ENCODE measurements at places on chromosomes 6 and 20.

DNA sequence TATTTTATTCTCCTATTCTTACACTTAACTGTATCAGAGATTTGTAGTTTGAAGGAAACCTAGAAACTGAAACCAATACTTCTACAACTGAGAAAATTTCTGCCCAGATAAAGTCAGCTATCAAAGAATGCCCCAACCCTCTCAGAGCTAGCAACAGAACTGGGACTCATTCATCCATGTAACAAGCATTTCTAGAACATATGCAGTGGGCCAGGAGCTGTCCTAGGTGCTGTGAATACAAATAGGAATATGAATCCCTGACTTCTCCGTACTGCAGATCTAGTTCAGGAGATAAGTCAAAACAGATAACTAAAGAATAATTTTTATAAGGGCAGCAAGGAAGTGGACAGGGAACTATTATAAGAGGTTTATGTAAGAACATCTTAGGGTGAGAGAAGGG lies 654.1 kb upstream of the NOX3 start:
- no peak for DNase-seq

GRCh38 chr6:147071776-147072175 lies 132.4 kb upstream of the STXBP5 start:
- DNase-seq = no peak

GRCh38 chr6:684831-685636 lies 7.9 kb downstream of the EXOC2 start:
- no peak for DNase-seq

DNA sequence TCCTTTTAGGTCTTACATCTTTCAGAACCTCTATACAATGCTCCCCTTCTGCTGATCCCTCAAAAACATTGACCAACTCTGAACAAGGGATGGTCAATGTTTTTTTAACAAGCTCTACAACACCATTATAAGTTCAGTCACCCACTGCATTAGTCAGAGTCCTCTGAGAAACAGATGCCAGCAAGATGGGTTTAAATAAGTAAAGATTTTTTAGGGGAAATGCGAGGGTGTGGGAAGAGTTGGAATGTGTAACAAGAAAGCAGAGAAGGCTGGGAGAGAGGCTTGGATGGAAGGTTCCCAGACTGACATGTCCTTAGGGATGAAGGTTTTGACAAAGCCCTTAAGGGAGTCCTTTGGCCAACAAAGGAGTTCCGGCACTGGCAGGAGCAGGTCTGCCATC lies 478.3 kb downstream of the FRK start:
- DNase-seq = no peak

- DNase-seq = peak; percentile 38
Measured at GRCh38 chr20:37345339-37346235, at the start of gene SRC. Gene SRC, plus strand, starts transcription at chr20:37346140. Its CDS starts 38,014 bp downstream, at chr20:37384154.

- DNase-seq = no peak
Measured at GRCh38 chr6:116015561-116015960, 45.1 kb downstream of the FRK start.

- DNase-seq = no peak
Measured at GRCh38 chr6:150987855-150988464, 122.5 kb downstream of the MTHFD1L start.

- DNase-seq = no peak
Measured at GRCh38 chr20:1893721-1894470, 1.3 kb upstream of the SIRPA start.

DNA sequence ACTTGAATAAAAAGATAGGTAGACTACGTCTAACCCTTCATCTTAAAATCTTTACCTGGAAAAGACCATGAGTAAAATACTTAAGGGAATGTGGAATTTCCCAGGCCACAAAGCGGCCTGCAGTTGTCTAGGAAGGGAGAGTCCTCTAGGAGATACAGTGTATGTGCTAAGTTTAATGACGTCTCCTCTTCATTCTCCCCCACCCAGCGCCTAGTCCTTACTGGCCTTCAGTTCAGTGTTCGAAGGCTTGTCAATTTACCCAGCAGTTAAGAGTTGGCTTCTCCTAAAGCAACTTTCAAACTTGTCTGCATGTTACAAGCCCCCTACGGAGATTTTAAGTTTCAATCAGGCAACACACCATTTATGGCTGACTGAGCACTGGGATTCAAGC lies 35.2 kb downstream of the HFE start:
- DNase-seq = no peak

DNA sequence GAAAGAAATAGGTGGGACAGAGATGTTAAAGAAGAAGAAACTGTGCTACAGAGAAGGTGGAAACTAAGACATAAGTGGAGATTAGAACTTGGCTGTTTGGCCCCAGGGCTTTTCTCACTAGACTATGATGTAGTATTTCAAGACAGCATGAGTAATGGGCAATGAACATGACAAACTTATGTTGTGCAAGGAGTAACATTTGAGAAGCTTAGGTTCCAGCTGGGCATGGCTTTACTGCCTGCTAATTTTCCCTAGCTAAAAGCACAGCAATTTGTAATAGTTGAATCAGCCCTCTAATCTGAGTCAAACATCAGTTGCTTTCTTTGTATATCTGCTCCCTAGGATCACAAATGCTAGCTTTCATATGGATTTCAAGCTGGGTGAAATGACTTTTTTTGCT lies 294.3 kb upstream of the BMP2 start:
- DNase-seq = no peak

GRCh38 chr20:63100926-63101699 lies 94.3 kb upstream of the BHLHE23 start:
- DNase-seq = no peak

GRCh38 chr6:22392711-22393110 lies 95.9 kb upstream of the PRL start:
- no peak for DNase-seq

DNA sequence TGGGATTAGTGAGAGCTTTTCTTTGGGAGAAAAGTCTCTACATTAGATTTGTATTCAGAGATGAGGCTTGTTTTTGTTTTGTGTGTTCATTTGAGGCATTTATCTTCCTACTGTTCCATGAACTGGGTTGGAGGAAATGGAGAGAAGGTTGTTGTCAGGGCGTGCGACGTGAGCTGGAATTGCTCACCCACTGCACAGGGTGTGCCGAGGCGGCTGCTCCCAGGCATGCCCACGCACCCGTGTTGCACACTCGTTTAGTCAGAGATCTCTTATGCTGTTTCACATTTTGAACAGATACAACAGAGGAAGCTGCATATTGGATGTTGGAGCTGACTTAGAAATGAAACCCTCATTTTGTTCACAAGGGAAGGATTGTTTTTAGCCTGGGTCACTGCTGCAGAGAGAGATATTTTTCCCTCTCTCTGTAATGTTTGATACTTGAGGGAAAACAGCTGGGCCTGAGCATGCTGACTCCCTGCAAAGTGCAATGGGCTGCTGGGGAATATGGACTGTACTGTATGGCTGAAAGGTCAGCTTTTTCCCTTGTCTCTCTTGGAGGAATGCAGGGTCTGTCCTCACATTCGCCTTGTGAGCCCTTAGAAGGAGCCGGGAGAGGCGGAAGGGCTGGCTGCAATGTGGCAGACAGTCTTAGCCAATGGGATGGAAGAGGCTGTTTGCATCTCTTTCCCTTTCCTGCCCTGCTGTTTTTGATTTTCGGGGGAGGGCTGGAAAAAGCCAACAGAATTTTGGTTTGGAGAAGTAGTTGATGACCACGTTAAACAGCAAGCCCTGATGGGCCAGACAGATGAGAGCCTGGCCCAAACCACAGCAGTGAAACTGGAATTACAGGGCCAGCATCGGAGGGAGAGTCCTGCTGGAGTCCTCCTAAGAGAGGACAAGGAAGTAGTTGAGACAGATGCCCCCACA lies 170.8 kb downstream of the SASH1 start:
- no peak for DNase-seq

DNA sequence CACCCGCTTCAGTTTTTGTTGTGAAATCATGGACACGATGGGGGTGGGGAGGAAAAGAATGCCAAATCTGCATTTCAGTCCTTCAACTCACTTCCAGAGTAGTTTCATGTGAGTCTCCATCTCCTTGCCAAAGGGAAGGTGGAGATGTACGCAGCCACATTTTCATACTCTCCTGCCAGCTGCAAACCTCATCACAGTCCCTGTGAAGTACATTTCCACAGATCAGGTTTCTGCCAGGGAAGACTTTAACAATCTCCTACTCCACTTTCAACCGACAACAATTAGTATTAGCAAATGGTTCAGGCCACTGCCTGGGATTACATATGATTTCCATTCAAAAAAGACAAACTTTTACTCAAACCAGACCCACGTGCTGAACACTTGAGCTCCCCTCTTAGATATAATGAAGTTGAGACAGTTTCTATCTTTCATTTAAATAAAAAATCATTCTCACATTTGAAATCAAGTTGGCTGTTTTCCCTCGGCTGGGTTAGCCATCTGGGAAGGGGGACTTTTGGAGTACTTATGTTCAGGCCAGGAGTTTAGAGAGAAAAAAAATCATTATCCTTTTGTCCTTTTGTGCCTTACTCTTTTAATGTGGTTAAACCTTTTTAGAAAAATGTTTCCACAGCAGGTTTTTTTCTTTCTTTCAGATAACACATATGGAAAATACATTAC lies 51.0 kb upstream of the CEP162 start:
- DNase-seq = no peak

DNA sequence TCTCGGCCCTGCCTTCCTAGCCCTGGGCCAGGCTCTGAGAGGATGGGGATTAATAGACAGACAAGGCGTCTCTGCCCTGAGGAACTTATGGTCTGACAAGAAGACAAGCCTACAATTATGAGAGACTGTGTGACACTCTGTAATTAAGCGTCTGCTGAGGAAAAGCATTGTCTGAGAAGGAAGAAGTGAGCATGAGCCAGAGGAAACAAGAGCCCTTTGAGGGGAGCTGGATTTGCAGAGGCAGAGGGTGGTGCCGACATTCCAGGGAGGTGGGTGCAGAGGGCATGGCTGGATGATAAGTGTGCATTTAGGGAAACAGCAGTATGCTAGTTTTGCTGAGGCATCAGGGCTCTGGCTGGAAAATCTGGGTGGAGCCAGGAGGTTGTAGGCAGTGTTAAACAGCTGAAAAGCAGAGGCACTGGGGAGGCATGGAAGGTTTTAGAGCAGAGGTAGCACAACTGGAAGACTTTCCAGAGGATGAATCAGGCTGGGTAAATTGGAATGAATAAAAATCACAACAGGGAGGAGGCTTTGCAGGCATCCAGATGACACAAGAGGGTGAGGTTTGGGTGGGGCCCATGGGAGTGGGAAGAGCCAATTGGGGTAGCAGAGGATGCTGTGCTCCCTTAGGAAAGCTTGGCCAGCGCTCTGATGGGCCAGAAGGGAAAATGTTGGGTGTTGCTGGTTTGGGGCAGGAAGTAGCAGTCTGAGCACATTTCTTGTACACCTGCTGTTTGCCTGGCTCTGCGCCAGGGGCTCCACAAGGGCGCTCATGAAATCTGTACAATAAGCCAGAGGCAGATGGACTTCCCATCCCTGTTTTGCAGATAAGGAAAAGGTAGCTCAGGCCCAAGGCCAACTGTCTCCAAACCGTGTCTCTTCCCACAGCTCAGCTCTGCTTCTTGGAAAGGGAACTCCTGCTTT lies 74.0 kb upstream of the MYL9 start:
- peak; percentile 51 for DNase-seq

GRCh38 chr6:52454556-52454955 lies 34.4 kb downstream of the EFHC1 start:
- DNase-seq = no peak

- no peak for DNase-seq
Measured at GRCh38 chr6:26544473-26544872, 6.3 kb downstream of the HMGN4 start.

DNA sequence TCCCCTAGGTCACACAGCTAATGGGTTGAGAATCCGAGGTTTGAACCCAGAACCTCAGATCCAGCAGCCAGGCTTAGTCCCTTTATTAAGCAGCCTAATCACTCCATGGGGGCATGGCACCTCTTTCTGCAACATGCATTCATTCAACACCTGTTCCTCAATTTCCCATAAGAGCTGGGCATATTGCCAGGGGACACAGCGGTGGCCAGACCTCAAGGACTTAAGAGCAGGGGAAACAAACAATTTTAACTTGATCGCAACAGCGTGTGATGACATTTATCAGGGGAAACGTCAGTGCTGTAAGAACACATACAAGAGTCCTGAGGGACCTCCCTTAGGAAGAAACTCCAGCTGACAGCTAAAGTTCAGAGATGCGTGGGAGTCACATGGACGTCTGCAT lies 267.4 kb upstream of the CDH4 start:
- DNase-seq = no peak

DNA sequence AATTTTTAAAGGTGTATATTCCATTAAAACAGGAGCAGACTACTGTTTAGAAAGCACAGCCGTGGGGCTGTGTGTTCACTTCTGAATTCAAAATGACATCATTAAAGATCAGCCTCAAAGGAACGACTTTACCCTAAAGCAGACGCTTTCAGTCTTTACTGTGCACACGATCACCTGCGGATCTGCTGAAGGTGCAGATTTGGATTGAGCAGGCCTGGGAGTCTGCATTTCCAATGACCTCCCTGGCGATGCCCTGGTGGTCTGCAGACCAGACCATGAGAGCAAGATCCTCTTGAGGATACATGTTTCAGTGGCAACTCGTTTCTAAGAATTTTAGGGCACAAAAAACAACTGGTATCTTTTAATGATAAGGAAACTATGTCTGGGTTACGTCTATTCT lies 27.2 kb downstream of the TXNDC5 start:
- DNase-seq = no peak

DNA sequence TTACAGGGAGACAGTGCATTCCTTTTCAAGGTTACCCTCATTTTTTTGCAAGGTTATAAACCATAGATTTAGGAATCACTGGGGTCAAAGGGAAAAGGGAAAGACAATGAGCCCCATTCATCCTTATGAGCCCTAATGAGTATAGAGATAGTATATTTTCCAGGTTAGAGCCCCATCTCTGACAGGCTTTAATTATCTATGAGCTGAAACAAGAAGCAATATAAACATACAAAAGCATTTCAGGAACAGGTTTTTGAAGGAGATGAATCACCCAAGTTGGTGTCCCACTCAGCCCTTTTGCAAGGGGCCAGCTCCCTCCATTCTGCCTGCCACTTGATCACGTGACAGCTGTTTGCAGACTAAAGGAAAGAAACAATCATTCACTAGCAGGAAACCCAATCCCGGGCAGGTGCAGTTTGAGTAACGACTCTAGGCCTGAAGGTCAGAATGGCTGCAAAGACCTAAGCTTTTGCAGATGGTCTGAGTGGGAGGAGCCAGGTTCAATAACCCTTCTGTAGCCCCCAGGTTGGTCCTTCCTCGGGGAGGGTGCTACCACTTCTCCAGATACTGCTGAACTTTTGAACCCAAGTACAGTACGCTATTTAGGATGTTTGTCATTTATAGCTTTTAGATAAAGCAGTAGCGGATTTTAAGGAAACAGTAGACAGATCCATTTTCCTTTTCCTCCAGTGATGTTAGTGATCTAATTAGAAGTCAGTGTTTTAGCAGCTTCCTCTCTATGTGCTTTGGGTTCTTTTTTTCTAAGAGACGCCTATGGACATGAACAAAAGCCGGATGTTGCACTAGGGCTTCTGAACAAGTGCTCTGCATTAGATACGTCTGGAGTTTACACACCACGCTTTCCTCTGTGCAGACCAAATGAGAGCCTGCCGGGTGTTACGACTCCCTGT lies 253.2 kb downstream of the SOX4 start:
- peak; percentile 77 for DNase-seq

GRCh38 chr6:11851387-11851786 lies 72.8 kb upstream of the ADTRP start:
- no peak for DNase-seq

- no peak for DNase-seq
Measured at GRCh38 chr6:14386263-14386662, 268.7 kb downstream of the CD83 start.

Measured in NCI-H1436 (cell line).